ENCODE measurements at places on chromosomes 2 and 18. TPM values are rescaled to one million over a fixed set of nuclear protein-coding genes. Genes with fewer than 3 reads are reported as not detected.

- no peak for DNase-seq
Measured at GRCh38 chr18:26532367-26533340, 15.7 kb downstream of the KCTD1 start.

- no peak for DNase-seq
Measured at GRCh38 chr2:236899950-236900640, 185.6 kb upstream of the COPS8 start.

DNA sequence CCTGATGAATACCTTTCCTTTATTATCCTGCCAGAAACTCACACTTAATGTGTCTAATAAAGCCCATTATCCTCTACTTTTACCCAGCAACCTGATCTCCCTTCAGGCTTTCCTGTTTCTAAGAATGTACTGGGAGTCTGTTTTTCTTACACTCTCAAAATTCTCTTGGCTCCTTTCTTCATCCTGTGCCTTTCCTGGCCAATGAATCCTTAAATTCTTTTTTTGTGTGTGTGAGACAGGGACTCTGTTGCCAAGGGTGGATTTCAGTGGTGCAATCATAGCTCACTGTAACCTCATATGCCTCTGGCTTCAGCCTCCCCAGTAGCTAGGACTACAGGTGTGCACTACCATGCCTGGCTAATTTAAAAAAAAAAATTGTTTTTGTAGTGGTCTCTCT, 72.7 kb downstream of the MAP2 start:
- DNase-seq = no peak

DNA sequence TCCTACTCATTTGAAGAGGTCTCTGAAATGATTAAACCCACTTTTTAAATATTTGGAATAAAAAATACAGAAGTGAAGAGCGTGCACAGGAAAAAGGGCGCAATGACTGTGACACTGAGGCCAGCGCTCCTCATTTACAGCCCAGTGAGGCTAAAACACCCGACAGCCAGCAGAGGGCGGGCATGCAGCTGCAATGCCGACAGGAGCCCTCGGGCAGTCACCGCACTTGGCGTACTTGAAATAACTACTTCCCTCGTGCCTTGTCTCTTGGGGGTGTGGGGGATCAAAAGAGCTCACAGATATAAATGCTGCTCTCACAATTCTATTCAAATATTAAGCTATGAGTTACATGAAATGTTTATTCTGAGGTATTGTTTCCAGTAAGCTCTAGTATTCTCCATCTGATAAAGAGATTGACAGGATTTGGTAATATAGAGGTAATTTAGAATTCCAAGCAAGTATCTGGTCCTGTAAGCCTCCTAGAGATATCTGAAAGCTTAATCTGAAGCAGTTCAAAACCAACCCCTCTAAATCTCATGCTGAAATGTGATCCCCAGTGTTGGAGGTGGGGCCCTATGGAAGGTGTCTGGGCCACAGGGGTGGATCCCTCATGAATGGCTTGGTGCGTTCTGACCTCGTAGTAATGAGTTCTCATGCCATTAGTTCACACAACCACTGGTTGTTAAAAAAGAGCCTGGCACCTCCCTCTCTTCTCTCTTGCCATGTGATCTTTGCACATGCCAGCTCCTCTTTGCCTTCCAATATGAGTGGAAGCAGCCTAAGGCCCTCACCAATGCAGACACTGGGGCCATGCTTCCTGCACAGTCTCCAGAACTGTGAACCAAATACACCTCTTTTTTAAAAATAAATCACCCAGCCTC, 93.6 kb downstream of the ZAP70 start:
- peak; percentile 77 for DNase-seq

GRCh38 chr18:657311-658000, at the start of gene TYMS:
TSS of gene TYMS (plus strand) at chr18:657653. CDS start at chr18:657743, 90 bp downstream.
- DNase-seq = peak; percentile 24

DNA sequence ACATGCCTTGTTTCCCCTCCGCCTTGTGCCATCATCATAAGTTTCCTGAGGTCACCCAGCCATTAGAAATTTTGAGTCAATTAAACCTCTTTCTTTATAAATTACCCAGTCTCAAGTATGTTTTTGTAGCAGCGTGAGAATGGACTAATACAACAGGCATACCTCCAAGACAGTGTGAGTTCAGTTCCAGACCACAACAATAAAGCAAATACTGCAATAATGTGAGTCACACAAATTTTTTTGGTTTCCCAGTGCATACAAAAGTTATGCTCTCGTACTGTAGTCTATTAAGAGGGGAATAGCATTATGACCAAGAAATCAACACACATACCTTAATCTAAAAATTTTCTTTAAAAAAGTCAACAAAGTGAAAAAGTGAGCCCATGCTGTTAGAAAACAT, 217.2 kb downstream of the NR4A2 start:
- no peak for DNase-seq

GRCh38 chr2:53708988-53709387, 58.6 kb upstream of the CHAC2 start:
- DNase-seq = no peak

DNA sequence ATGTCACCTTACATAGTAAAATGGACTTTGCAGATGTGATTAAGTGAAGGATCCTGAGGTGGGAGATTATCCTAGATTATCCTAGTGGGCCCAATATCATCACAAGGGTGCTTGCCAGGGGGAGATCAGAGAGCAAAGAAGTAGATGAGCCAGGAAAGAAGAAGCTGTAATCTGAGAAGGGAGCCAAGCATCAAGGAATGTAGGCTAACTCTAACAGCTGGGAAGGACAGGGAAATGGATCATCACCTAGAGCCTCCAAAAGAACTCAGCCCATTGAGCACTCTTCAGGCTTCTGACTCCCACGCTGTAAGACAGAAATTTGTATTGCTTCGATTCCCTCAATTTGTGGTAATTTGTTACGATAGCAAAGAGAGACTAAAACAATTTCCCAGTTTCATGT, 309.9 kb downstream of the LRP1B start:
- no peak for DNase-seq

RGPD6 gene
- 13.5 TPM for polyA plus RNA-seq

DTNA gene
- polyA plus RNA-seq = 8.2 TPM

Measured in adrenal gland (tissue), 19 donors.